ENCODE measurements at places on chromosomes 12 and 14.

DNA sequence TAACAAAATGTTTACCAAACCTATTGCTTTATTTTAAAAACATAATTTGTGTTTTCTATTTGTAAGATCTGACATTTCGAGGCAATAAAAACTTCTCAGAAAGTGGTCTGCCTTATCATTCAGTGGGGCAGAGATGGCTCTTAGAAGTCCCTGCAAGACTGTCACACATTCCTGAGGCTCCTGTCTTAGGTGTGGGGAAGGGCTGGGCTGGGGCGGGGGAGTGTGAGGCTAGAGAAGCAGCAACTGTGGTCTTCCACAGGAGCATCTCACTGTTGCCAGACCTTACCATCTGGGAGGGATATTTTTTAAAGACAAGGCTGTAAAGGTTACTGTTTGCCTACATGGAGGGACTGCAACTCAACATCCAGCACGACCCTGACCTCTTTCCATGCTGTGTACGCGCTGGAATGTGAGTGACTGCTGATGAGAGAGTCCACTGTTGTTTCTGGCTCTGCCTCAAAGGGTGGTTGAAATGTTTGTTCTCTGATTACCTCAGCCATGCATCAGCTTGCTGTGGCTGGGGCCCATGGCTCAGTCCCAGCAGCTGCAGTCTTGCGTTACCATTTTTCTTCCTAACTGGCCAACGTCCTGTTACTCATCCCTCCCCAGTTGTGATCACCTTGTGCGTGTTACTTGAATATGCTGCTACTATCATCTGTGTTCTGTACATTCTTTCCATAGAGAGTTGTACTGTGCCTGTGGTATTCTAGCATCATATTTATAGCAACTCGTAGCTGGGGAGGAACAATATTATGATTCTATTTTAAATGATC lies 12.4 kb downstream of the ERG28 start:
- DNase-seq: no peak

GRCh38 chr12:72442217-72442616 lies 170.0 kb downstream of the TRHDE start:
- no peak for DNase-seq

DNA sequence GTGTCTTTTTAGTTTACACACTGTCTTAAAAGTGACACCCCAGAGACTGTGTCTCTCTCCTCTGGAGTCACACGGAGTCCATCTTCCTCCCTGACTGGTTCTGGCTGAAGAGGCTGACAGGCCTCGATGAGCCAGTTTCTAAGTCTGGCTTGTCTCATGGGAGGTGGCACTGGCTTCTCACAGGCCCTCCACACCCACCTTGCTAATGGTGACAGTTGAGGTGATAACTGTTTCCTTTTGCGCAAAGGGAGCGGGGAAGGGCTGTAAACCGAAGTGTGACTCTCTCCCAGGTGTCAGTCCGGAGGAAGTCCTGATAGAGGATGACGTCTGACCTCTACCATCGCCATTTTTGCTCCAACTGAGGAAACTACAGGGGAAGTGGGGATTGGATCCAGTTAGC lies 30.2 kb downstream of the KCTD10 start:
- no peak for DNase-seq

GRCh38 chr12:99332936-99333591 lies 314.5 kb upstream of the GARIN6 start:
- DNase-seq: no peak

DNA sequence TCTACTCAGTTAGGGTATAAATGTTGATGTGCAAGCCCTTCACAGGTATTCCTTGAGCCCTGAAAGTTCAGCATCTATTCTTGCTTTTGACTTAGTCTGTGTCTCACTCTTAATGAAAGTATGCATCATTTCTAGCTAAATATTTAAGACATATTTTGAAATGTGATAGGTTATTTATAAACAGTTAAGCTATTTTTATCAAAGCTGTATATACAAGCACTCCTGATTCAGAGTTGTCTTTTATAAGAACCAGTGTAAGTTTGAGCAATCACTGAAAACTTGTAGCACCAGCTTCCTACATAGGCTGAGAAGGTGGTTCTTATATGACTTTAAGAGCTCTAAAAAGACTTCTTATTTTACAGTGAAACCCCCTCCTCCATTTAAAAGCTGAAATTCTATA lies 98.6 kb downstream of the MYF5 start:
- no peak for DNase-seq

DNA sequence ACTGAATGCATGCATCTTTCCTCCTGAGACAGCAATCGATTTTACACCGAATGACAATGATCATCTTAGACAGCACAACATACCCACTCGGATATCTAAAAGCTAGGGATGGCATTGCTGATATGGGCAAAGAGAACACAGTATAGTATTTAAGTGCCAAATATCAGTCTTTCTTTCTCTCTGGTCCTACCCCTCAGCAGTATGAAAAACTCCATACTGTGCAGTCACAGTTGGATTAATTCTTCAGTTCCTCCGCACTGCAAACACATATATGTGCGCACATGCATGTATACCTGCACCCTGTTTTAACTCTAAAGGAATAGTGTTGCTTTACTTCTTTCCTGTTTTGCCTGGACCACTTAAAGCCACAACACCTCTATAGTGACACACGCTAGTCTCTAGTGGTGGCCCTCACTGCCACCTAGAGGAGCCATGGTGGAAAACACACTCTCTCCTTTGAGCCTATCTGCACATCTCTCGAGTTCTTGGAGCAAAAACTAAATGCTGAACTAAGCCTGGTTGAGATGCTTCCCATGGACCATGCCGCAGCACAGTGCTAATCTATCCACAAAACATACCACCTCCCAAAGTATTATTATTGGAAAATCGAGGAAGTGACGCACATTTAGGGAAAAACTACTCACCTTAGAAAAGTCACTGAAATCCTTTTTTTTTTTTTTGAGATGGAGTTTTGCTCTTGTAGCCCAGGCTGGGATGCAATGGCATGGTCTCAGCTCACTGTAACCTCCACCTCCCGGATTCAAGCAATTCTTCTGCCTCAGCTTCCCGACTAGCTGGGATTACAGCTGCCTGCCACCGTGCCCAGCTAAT lies 11.9 kb downstream of the TMEM52B start:
- peak; percentile 50 for DNase-seq

All from CD4-positive, alpha-beta T cell (primary cell).